ENCODE measurements at places on chromosomes 2 and 18.

GRCh38 chr2:47867205-47867604 is 39.1 kb downstream of the FBXO11 start:
- peak; percentile 10 for DNase-seq

- DNase-seq = no peak
Measured at GRCh38 chr2:200068642-200069041, 113.3 kb downstream of the MAIP1 start.

- DNase-seq = no peak
Measured at GRCh38 chr2:207077266-207077665, 88.5 kb downstream of the KLF7 start.

GRCh38 chr2:69624611-69625010 is 18.9 kb downstream of the AAK1 start:
- no peak for DNase-seq

GRCh38 chr18:58125756-58126155 is 81.7 kb downstream of the NEDD4L start:
- no peak for DNase-seq

DNA sequence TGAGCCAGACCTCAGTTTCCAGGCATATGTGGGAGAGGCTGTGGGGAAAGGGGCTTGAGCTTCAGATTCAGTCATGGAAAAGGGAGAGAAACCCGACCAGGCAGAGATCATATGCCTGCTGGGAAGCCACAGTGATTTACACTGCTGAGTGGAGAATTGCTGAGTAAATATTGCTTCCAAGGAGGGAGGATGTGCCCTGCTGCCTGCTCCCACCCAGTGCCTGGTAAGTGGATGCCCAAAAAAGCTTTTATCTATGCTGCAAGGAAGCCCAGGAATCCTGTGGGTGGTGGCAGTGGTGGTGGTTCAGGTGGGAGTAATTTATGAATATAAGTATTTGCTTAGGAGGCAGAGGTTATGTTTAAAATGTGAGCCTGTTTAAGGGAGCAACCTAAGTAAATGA is 39.5 kb downstream of the INO80C start:
- DNase-seq = no peak

- no peak for DNase-seq
Measured at GRCh38 chr2:68632021-68632420, 11.4 kb upstream of the PROKR1 start.

DNA sequence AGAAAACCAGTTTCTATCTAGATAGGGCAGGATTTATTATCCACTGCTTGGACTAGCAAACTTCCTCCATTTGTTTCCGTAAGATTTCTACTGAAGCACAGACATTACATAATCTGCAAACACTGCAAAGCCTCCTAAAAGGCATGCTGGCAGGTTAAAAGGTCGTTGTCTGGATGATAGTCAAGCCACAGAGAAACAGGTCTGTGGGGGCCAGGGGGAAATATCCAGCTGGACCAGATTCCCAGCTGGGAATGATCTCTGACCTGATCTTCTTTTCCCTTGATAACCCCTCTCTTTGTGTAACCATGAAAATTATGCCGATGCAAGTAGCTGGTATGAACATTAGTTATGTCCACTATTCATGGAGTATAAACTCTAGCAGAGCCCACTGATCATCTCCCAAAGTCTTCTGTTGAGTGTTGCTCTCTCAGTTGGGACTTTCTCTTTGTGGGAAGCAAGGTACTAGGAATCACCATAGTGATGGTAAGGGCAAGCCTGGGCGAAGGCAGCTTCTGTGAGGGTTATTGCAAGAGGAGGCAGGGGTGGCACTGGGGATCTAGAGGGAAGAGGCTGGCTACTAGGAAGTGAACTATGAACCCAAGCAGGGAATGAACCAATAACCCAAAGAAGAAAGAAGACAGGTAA is 61.3 kb downstream of the GDF7 start:
- peak; percentile 40 for DNase-seq

DNA sequence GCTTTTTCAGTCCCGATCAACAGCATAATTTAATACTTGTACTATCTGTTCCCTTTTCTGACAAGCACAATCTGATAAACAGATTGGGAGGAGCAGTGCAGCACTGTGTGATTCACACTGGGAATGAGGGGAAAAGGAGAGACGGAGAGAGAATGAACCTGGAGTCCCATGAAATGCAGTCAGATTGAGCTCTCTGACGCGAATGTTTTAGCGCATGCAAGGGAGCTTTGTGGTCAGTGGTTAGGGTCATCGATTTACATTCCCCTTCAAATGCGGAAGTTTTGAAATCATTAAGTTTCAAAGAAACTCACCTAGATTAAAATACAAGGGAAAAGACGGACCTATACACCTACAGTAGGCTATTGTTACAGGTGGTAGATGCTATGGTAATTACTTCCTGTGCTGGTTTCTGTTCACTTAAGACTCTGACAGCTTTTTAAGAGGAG is 99.6 kb downstream of the KCTD1 start:
- DNase-seq = no peak

DNA sequence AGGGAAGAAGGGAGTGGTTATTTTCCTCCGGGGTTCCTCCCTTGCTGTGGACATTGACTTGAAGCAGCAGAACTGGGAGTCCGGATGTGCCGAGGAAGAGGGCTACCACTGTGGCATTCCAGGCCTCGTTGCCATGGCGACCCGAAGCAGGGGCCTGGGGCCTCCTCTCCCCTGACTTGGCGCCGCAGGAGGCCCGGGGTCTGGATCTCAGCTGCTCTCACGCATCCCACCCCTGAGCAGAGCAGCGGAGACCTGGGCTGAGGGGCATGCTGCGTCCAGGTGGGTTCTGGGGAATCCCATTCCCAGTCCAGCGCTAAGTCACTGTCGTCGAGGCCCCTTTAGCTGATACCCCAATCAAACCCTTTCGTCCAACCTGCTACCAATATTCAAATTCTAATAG is 100.2 kb downstream of the BCL11A start:
- DNase-seq = no peak

GRCh38 chr2:174083843-174084458 is 118.8 kb upstream of the SP3 start:
- DNase-seq = no peak

DNA sequence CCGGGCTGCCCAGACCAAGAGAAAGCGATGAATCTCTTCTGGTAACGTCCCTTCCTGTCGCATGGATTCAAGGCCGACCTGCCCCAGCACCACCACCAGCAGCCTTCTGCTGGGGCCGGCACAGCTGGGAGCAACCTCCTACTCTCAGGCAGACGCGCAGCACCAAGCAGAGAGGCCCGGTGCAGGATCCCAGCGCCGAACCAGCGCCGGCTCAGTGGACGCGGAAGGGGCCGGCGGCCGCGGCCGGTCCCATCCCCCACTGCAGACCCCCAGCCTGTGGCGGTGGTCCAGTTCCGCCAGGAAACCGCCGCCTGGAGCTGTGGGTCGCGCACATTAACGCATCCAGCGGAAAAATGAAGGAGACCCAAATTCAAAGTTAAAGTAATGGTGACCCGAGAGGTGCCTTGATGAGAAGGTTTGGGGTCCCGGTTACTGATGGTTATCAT is 525 bp upstream of the MAL start:
- DNase-seq = no peak
